ENCODE measurements at places on chromosomes 1 and 21. TPM values are rescaled to one million over a fixed set of nuclear protein-coding genes. Genes with fewer than 3 reads are reported as not detected.

DNA sequence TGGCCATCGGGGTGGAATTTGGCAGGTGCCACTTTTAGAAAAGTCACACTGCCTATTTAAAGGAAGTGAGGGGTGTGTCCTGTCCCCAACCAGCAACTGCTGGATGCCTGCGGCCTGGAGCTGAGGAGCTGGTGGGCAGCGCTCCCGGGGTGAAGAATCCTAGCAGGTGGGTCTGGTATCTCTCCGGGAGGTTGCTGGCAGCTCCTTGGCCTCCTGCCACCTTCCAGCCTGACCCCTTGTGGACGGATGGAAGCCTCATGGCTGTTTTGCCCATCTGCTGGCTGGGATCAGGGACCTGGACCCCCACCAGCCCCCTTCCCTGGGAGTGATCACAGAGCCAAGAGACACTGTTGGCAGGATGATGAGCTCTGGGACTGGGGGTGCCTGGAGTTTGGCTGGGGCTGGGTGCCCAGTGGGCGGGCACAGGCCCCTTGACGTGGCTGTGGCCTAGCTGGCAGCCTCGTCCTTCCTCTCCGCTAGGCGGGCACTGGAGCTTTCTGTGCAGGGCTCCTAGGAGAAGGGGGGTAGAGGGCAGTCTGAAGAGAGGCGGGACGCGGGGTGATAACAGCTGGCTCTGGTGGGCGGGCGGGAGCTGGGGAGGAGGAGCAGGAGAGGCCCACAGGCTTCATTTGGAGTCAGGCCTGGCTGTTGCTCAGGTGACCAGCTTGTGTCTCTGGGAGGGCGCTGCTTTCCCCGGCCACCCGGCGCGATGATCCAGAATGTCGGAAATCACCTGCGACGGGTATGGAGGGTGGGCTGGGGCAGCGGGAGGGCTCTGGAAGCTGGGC, at the start of gene ACOT11:
TSS of gene ACOT11 (plus strand) at position 628 of the 788 bp plus-strand sequence. CDS start at position 710, 82 bp downstream.
- peaks cover 31% of the 10 kb centered on the region for H3K4me1 ChIP-seq
- H3K27ac ChIP-seq: peak within 1 kb of the TSS; percentile 92
- H3K36me3 ChIP-seq: no peaks in the 10 kb centered on the region
- no peaks in the 10 kb centered on the region for H3K27me3 ChIP-seq
- peak within 1 kb of the TSS; percentile 56 for H3K4me3 ChIP-seq

DNA sequence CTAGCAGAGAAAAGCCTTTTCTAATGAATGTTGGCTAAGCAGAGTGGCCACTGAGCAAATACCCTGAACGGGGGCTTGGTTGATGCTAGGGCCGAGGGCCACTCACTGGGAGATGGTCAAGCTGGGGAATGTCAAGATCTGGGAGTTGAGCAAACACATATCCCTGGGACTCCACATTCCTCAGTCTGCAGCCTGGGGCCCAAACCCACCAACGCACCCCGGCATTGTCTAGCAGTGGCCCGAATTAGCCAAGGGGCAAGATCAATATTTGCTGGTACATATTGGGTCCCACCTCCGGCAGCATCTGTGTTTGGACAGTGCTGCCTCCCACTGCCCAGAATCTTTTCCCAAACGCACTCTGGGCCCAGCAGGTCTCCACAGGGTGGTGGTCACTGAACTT, 144.1 kb downstream of the TRABD2B start:
- H3K27ac ChIP-seq: no peak overlapping the region
- H3K4me1 ChIP-seq: no peaks in the 10 kb centered on the region
- H3K36me3 ChIP-seq: no peaks in the 10 kb centered on the region
- H3K4me3 ChIP-seq: no peak overlapping the region
- DNase-seq: no peak
- H3K27me3 ChIP-seq: no peaks in the 10 kb centered on the region

DNA sequence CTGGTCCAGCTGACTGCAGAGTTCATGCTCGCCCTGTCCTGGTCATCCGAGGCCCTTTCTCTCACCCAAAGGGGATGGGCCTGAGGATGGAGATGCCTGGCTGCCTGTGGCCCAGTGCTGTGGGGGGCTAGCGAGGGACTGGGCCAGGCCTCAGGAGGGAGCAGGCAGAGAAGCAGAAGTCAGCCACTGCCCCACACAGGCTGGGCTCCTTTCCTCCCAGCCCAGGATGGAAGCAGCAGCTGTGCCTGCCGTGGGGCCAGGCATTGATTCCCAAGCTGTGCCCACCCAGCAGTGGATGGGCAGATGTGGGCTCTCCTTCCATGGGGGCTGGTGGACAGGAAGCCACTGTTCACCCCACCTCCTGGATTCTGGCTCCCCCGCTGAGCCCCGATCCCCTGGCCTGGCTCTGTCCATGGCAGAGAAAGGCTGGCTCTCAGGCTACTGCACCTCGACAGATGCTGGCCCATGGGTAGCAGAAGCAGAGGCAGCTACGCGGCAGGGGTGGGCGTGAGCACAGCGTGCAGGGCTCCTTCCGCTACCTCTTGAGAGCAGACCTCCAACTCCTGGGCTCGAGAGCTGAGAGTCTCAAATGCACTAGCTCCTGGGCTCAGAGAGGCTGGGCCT, 24.6 kb downstream of the RUNX3 start:
- H3K4me1 ChIP-seq: peaks cover 5% of the 10 kb centered on the region
- H3K36me3 ChIP-seq: no peaks in the 10 kb centered on the region
- H3K4me3 ChIP-seq: no peak overlapping the region
- H3K27me3 ChIP-seq: no peaks in the 10 kb centered on the region
- DNase-seq: no peak
- H3K27ac ChIP-seq: no peak overlapping the region

DNA sequence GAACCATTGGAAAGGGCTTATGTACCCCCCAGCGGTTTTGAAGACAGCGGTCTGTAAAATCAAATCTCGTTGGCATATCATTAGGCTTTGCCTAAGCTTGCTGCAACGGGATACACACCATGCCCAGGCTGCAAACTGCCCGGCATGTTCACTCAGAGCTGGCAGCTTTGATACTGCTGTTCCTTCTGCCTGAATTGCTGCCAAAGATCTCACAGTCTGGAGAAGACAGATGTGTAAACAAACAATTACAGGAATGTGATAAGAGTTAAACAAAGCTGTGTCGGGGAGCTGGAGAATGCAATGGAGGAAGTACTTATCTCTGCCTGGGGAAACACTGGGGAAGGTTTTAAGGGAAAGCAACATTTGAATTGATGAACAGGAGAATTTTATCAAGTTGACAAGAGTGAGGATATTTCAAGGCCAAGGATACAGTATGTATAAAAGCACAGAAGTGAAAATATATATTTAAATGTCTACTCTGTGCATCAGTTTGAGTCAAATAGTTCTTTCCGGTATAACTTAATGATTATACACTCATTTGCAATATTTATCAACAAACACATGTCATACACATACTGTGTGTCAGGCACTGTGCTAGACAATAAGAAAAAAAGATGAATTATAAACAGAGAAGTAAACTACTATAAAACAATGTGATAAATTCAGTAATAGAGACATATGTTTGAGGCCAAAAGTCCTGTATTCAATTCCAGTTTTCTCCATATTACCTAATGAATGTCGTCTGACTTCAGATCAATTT, 29.9 kb downstream of the CHML start:
- H3K4me1 ChIP-seq: no peaks in the 10 kb centered on the region
- H3K27ac ChIP-seq: no peak overlapping the region

DNA sequence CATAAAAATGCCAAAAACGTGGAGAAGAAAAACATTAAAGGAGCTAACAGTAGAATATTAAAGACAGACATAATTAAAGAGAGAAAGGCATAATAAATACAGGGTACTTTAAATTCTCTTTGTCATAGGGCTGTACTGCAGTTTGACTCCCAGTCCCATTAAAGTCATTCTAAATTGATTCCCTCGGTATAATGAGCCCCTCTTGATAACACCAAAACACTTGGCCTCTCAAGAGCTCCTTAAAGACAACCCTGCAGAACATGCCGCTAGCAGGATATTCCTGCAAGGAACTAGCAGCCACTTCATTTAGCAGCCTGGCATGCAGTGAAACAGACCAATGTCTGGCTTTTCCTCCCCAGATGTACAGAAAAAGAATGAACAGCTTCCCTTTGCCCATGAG, 273.8 kb upstream of the ESRRG start:
- no peaks in the 10 kb centered on the region for H3K4me1 ChIP-seq
- no peak overlapping the region for H3K4me3 ChIP-seq
- H3K27me3 ChIP-seq: no peaks in the 10 kb centered on the region
- DNase-seq: no peak

GRCh38 chr1:182071924-182072323, 10.4 kb upstream of the ZNF648 start:
- no peaks in the 10 kb centered on the region for H3K4me1 ChIP-seq
- DNase-seq: no peak
- H3K36me3 ChIP-seq: no peaks in the 10 kb centered on the region
- no peak overlapping the region for H3K4me3 ChIP-seq

GRCh38 chr1:39563669-39564068, 12.9 kb downstream of the PABPC4 start:
- H3K4me1 ChIP-seq: peaks cover 8% of the 10 kb centered on the region
- H3K27ac ChIP-seq: no peak overlapping the region
- no peak for DNase-seq

DNA sequence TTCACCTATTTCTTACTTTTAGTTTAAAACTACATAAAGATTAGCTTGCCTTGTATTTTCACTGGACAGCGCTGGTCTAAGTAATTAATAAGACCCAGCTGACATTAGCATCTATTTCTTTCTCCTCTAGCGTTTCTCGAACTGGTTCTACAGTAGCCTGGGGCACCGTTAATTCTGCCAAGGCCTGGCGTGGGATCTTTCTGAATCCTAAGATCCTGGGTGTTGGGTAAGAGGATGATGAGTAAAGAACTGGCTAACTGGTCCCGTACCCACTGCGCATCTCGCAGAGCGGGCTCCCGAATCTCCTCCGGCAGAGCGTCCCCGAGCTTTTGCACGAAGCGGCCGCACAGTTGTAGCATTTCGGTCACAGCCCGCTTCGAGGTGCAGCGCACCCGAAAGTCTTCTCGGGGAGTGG, 309 bp downstream of the NSL1 start:
- peak overlapping the region; percentile 65 for H3K4me3 ChIP-seq
- H3K4me1 ChIP-seq: peaks cover 19% of the 10 kb centered on the region
- H3K36me3 ChIP-seq: peaks cover 22% of the 10 kb centered on the region
- no peak for DNase-seq
- H3K27me3 ChIP-seq: no peaks in the 10 kb centered on the region
- peak overlapping the region; percentile 95 for H3K27ac ChIP-seq

DNA sequence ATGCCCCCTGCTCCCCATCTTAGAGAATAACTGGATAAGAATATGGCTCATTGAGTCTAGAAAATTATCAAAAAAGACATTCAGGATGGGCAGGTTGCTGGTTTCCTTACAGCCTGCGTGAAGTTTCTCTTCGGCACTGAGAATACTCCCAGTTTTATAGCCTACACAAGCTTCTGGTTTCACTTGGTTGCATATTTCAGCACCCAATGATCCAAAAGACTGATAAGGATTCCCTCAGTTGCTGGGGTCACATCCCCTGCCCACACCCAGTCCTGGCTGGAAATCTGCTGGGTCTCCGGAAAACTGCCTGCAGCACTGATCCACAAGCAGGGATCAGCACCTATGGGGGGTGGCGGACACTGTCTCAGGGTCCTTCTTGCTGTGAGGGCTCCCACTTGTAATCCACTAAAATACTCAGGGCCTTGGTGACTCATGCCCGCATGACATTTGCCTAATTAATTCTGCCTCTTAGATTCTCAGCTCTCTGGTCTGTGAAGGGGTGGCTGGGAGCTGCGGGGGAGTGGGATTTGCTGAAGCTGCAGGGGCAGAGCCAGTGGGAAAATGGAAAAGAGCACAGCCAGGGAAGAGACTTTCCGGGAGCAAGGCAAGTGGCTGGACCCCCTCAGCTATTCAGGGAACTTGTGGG, 142.5 kb downstream of the ZNF648 start:
- no peaks in the 10 kb centered on the region for H3K4me1 ChIP-seq
- no peak for DNase-seq
- no peak overlapping the region for H3K4me3 ChIP-seq
- no peaks in the 10 kb centered on the region for H3K36me3 ChIP-seq

- H3K27ac ChIP-seq: peak overlapping the region; percentile 98
- no peaks in the 10 kb centered on the region for H3K36me3 ChIP-seq
- peaks cover 74% of the 10 kb centered on the region for H3K4me1 ChIP-seq
- no peak overlapping the region for H3K4me3 ChIP-seq
- H3K27me3 ChIP-seq: no peaks in the 10 kb centered on the region
Measured at GRCh38 chr1:203321273-203322052, 16.1 kb downstream of the BTG2 start.

GRCh38 chr1:109718495-109718894, 6.4 kb downstream of the GSTM5 start:
- H3K4me3 ChIP-seq: no peak overlapping the region
- H3K4me1 ChIP-seq: no peaks in the 10 kb centered on the region
- H3K27ac ChIP-seq: no peak overlapping the region
- no peaks in the 10 kb centered on the region for H3K27me3 ChIP-seq

DNA sequence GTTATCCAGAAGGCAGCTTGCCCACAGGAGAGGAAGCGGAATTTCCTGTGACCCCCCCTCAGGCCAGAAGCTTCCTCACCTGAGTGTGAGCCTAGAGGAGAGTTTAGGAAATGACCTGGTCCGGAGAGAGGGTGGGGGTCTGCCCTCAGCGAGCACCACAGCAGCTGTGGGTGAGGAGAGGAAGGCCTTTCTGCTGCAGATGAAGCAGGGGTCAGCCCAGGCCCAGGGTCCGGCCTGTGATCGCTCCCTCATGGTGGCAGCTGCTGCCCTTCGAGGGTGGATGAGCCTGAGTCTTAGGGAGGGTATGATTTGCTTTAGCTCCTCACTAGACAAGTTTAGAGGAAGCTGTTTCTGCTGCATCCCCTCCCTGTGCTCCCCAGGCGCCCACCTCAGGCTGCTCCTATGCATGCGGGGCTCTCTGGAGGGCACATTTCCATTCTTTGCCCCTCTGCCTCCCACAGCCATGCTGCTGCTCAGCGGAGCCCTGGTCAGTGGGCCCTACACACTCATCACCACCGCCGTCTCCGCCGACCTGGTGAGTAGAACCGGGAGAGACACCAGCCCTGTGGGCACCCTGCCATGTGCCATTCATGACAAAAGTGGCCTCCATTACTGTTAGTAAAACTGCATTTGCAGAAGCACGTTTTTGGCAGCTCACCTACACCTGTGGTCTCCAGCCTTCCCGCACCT, 53.0 kb downstream of the SLC37A1 start:
- no peak overlapping the region for H3K4me3 ChIP-seq
- peak; percentile 18 for DNase-seq
- peaks cover 34% of the 10 kb centered on the region for H3K36me3 ChIP-seq
- no peaks in the 10 kb centered on the region for H3K27me3 ChIP-seq
- H3K4me1 ChIP-seq: no peaks in the 10 kb centered on the region

Gene GPR61
- 0.16 TPM for total RNA-seq

Gene CPTP
- total RNA-seq: 60.7 TPM

Gene SH2D2A
- 8.2 TPM for total RNA-seq

Gene FLG
- total RNA-seq: 0.04 TPM

All from heart left ventricle (tissue), 16 donors.